ENCODE measurements at places on chromosomes 2 and 18.

DNA sequence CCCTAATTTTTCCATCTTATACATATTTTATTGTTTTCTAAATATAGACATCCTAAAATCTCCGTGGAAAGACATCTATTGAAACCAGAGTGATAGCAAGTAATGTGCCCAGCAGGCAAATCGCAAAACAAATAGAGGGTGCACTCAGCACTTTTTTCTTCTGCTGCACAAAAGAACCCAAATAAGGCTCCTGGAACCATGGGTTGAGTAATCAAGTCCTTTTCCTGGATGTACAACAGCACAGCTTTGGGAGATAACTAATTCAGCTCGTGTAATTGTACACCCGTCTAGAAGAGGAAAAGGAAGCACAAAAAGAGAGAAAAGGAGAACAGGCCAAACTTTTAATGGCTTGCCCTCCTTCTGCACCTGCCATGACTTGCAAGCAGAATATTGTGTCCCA, 126.9 kb upstream of the TLK1 start:
- no peak for DNase-seq

- DNase-seq: no peak
Observed at GRCh38 chr18:79784965-79785770, 12.6 kb upstream of the KCNG2 start.

- DNase-seq: peak; percentile 40
Observed at GRCh38 chr18:51153659-51154371, 43.7 kb downstream of the MEX3C start.

- peak; percentile 97 for DNase-seq
Observed at GRCh38 chr2:73926493-73927327, at the start of gene DGUOK. DGUOK (plus strand) TSS chr2:73926880; CDS start chr2:73926911, 31 bp downstream.

DNA sequence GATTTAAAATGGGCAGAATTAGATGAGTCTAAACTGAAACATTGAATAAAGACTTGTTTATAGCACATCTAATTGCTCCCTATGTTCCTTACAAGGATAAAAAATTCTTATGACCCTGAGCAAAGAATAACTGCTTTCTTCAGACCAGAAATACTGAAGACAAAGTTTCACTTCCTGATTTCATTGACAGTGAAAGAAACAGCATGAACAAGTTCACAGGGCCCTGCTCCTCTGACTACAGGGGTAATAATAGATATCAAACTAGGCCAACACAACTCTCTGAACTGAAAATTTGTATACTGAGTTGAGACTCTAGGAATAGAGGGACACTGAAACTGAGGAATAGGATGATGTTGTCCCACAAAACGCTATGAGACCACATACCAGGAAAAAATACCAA, 1383.3 kb upstream of the CDH2 start:
- no peak for DNase-seq

GRCh38 chr2:192814376-192814775, 619.6 kb upstream of the TMEFF2 start:
- no peak for DNase-seq

DNA sequence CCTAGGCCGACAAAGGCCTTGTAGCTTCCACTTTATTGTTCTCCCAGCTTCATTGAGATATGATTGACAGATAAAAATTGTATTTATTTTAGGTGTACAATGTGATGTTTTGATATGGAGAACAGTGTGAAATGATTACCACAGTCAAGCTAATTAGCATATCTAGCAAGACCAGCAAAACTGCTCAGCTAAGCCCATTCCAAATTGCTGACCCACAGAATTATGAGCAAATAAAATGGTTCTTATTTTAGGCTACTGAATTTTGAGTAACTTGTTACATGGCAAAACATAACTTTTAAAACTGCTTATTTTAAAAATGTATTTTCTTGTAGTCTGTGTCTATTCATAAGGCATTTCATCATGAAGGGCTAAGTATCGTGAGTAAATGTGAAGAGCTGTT, 8.6 kb upstream of the SELENOI start:
- DNase-seq: no peak

DNA sequence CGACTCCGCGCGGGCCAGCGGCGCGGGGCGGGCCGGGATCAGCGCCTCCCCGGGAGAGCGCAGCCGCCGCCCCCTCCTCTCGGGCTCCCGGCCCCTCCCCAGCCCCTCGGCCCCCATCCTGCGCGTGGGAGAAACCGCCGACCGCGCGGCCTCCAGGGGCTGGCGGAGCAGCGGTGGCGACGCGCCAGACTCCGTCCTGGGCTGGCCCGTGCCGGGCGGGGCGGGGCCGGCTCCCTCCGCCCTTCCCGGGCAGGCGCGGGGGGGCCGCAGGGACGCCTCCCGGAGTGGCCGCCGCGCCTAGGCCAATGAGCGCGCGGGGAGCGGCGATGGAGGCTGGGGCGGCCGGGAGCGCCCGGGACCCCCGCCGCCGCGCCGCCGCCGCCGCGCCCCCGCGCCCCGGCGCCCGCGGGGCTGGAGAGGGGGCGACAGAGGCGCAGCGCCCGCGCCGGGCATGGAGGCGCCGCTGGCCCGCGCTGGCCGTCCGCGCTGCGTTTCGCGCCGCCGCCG, 49.1 kb downstream of the KCNIP3 start:
- no peak for DNase-seq

Measured in CD4-positive, alpha-beta T cell treated with Interleukin-15 for 4 hours (primary cell).